Stimulated activated CD4-positive, alpha-beta T cell treated with anti-CD3 and anti-CD28 coated beads, Interleukin-15, amount 100 ng/mL, for 48 hours (primary cell): ENCODE measurements at places on chromosomes 2 and 18.

- no peak for DNase-seq
Measured at GRCh38 chr2:49033394-49034185, 120.7 kb downstream of the FSHR start.

DNA sequence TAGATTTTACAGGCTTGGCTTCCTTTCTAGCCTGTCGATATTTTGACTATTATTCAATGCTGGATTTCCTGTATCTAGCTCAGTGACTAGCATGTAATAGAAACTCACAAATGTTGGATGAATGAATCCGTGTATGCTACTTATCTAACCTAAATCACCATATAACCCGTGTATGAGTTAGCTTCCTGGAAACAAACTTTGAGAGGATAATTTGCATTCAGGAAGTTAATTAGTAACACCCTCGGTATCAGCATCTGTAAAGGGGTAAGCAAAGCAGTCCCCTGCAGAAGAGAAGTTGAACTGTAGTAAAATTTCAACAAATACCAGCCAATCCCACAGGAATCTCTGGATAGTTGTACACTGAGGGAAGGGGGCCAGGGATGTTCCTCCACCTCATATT is 269.4 kb upstream of the LRATD1 start:
- no peak for DNase-seq

DNA sequence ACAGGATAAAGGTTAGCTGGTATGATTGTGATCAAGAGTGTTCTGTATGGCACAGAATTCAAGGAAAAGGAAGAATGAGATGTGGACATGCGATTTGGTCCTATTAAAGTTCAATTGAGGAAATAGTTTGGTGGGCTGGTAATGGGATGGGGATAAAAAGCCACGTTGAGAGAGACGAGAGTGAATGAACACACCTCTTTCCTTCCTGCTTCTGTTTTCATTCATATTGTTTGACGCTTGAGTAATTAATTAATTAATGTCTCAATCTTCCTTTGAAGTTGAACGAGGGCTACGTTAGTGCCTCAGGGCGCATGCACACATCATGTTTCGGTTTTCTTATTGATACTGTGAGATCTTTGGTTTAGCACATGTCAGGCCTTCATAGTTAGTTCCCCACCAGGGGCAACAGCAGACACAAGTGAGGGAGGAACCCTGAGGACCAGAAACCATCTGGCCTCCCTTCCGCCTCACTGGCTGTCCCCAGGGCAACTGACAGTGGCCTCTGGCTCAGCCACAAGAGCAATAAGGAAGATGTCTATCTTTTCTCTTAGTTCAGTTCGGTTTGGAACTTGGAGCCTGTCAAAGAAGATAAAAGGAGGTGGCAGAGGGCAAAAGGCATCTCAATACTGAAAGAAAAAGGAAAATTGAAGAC is 116.0 kb downstream of the LIPG start:
- DNase-seq: no peak

DNA sequence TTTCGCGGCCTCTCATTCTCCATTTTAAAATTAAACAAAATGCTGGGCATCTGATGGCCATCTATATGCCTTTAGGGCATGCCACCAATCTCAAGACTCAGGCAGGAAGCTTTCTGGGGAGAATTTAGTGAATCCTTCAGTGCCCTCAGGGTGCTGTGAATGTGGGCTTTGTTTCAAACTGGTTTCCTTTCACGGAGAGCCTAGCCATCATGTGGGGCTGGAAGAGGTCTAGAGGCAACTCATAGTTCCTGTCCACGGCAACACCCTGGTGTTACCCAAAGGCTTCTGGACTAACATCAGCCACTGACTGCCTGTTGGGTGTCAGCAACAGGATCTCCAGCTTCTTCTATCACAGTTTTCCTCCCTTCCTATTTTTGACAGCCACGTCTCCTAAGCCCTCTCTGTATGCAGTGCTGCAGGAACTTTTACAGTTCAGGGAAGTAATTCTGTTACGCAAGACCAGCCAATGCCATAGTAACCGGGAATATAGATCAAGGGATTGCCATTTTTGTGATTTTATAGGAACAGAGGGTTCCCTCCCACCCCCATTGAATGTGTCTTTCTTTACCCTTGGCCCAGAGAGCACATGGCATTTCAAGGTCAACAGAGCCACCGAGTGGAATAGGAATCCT is 7.9 kb upstream of the WDR33 start:
- DNase-seq: no peak

DNA sequence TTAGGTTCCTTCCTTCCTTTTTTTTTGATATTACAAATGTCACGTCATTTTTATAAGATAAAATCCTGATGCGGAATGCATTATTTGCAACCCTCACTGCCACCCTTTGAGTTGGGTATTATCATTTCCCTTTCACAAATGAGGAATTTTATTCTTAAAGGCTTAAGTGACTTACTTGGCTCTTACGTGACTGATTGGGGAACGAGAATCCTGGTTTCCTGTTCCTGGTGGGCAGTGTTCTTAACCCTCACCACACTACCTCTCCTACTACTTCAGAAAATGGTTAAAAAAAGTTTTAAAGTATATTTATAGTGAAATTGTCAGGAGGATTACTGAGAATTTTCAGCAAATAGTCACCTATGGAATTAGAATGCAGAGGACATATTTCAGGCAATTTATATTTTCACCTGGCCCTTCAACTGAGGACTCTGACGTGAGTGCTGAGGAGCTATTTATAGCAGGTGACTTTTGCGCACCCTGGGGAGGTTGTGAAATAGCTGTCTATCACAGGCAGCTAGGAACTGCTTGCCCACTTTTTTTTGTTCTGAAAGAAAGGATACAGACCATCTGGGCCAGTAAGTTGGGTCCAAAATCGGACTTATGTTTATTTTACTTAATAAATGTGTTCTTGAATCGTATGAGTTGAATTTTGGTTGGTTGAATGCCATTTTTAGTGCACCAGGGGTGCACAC is 18.7 kb upstream of the RASGRP3 start:
- DNase-seq: no peak

DNA sequence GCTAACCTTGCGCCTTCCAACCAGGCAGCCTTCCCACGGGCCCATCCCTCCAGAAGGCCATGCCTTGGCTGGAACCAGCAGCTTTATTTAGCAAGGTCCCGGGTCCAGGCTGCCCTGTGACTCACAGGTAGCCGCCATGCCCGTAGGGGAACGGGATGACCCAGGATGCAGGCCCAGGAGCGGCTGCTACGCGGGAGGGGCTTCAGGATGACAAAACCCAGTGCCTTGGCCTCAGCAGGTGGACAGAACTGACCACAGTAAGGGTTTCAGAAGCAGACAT is 63.3 kb downstream of the RTP5 start:
- no peak for DNase-seq

GRCh38 chr2:54500404-54501205 is 44.5 kb downstream of the SPTBN1 start:
- DNase-seq: no peak

GRCh38 chr2:72291059-72291458 is 143.4 kb upstream of the CYP26B1 start:
- no peak for DNase-seq

GRCh38 chr2:41782306-41783158 is 265.3 kb upstream of the PKDCC start:
- DNase-seq: no peak

- no peak for DNase-seq
Measured at GRCh38 chr2:109614715-109615636, 812 bp downstream of the SOWAHC start.

DNA sequence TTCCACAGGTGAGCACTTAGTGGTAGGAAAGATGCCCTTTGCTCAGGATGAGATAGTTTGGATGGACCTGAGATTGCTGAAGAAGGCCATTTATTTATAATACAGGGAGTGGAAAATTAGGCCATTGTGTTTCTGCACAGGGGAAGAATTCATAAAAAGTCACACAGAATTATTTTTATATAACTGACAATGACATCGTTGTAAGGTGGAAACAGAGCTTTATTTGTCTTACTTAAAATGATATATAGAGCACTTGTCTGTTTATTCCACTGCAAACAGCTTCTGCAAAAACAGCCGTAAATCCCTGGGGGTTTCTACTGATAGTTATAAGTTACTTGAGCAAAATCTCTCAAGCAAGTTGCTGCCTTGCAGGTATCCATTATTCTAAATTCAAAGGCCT is 158.1 kb upstream of the ZNF521 start:
- no peak for DNase-seq

- no peak for DNase-seq
Measured at GRCh38 chr18:76622651-76623050, 127.6 kb upstream of the ZNF516 start.

DNA sequence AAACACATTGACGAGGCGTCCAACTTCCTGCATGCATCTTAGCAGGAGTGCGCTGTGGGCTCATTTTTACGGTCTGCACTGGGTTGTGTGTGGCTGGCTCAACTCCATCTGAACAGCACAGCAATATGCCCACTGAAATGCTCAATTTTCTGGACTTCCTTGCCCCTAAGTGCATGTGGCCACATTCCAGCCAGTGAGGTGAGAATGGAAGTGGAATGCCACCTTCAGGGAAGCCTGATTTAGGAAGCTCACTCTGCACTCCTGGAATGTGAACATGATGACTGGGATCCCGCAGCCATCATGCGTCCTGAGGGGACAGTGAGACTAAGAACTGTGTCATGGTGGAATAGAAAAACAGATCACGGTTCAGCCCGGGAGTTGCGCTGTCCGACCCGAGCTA is 76.2 kb downstream of the PSMG2 start:
- no peak for DNase-seq

GRCh38 chr18:44852818-44853217 is 172.1 kb downstream of the SETBP1 start:
- no peak for DNase-seq

GRCh38 chr2:37984176-37984575 is 59.1 kb downstream of the RMDN2 start:
- no peak for DNase-seq

DNA sequence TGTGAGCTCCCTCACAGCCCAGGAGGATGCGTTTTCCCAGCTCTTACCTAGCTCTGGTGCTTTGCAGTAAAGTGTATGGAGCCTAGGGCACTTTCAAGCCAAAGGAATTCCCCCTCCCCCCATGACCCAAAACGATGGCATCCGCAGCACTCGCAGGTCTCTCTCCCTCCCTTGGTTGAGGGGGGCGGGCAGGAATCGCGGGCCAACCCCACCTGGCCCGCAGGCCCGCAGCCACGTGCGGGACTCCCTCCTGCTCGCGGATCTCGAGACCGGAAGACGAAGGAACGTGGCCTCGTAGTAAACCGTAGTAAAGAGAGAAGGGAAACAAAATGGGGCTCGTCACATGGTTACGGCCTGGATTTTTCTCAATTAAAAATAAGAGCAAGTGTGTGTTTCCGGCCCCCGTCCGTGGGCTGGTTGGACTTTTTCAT is 8.5 kb downstream of the IRS1 start:
- peak; percentile 33 for DNase-seq

DNA sequence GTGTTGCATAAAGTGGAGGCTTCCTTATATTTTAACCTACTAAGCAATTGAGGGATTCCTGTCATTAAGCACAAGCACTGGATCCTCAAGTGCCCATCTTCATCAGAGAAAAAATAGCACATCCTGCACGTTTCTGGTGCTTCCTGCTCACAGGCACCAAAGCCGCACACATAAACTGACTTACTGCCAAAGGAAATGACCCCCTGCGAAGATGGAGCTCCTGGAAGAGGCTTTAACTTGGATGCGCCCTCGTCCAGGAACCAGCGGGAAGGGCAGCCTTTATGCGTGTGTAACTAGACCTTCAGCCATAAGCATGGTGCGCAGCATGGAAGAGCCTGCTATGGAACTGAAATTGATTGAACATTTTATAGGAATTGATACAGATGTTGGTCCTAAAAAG is 188.7 kb downstream of the FTCDNL1 start:
- DNase-seq: no peak

- peak; percentile 80 for DNase-seq
Measured at GRCh38 chr2:216606551-216607276, 26.5 kb upstream of the IGFBP2 start.

GRCh38 chr18:62554061-62554815 is 31.4 kb downstream of the ZCCHC2 start:
- DNase-seq: no peak

- DNase-seq: no peak
Measured at GRCh38 chr2:85781013-85781332, 27.2 kb downstream of the ATOH8 start.

GRCh38 chr2:71702971-71703898 is 249.9 kb downstream of the DYSF start:
- no peak for DNase-seq

- no peak for DNase-seq
Measured at GRCh38 chr2:45043174-45043573, 33.9 kb upstream of the SIX2 start.

GRCh38 chr18:63969942-63970808 is at the start of gene SERPINB8:
Gene SERPINB8 (plus strand): TSS chr18:63970081. CDS start chr18:63978309, 8,228 bp downstream.
- DNase-seq: peak; percentile 74

- DNase-seq: no peak
Measured at GRCh38 chr2:100960688-100961087, 41.4 kb upstream of the RPL31 start.

GRCh38 chr18:57095884-57096283 is 51.0 kb upstream of the BOD1L2 start:
- no peak for DNase-seq

GRCh38 chr18:58529714-58530354 is 99.1 kb downstream of the ALPK2 start:
- DNase-seq: peak; percentile 40

DNA sequence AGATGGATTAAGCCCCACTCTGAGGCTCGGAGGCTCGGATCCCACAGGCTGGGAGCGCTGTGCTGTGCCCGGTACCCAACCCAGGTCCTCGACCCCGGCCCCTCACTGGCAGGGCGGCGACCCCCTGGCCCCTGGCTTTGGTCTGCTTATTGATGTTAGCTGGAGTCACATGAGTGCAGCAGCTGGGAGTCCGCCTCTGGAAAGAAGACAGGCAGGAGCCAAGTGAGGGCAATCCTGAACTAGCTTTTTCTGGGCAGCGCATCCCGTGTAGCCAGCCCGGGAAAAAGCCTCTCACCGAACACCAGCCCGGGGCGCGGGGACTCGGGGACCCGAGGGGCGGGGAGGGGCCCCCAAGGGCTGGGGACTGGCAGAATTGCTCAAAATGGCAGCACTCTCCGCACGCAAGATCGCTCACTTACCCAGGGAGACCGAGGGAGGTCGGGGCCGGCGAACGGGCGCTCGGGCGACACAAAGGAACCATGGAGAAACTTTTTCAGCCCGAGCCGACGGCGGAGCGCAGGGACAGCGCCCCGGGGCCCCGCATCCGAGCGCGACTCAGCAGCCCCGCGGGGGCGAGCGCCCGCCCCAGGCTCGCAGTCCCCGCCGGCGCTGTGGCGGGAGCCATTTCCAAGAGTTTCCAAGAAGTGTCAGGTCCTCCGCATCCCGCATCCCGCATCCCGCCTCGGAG is 567 bp downstream of the TMEM200C start:
- no peak for DNase-seq

GRCh38 chr2:50291610-50292009 is 740.3 kb downstream of the NRXN1 start:
- DNase-seq: no peak

DNA sequence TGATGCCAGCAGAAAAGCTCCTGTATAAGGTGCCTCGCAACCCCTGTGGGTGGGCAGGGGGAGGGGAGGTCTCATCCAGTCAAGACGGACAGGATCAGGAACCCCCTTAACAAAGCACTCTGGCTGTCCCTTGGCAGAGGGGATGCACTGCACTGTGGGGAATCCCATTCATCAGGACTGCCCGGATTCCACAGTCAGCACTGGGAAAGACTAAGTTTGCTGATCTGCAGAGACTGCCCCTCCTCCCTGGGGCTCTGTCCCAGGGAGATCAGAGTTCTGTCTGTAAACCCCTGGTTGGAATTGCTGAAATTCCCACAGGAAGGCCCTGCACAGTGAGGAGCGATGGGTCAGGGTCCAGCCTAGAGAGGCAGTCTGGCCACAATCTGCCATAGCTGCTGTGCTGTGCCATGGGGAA is 149.5 kb upstream of the RBBP8 start:
- DNase-seq: no peak
